COR-L47 (cell line): ENCODE measurements at places on chromosomes 1 and 21.

DNA sequence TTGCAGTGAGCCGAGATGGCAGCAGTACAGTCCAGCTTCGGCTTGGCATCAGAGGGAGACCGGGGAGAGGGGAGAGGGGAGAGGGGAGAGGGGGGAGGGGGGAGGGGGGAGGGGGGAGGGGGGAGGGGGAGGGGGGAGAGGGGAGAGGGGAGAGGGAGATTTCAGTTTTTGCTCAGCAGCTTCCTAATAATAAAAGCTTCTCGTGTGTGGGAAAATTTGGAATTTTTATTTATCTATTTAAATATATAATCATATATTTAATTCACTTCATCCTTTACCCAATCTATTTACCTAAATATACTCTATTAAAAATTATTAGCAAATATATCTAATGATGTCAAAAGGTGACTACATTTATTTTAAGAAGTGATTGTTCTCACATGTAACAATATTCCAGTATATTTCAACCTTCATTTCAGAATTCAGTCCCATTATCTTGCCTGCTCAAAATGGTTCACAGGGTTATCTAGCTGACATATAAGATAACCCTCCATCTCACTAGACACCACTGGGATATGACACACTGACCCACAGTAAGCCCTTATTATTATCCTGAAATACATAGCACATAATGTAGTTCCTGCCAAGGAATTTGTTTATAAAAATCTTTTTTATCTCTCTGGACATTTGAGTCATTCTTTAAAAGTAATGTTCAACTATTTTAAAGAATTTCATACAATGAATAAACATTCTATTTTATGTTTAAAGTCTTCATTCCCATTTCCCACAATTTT, 105.9 kb downstream of the GPATCH2 start:
- DNase-seq, result no peak

DNA sequence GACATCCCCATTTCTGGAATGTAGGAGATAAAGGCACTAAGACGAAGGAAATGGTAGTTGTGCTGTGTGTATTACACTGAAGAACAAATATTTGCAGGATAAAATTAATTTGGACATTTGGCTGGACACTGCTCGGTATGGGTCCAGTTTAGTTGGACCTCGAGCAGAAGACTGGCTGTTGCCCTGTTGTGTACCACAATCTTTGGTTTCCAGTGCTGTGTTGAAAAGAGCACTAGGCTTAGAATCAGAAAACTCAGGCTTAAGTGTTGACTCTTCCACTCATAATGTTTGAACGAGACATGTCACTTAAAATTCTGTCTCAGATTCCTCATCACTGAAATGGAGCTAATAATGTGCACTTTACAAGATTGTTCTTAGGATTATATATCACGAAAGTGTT, 1.2 kb upstream of the ARPC5 start:
- no peak for DNase-seq

GRCh38 chr1:162835157-162835899, 25.6 kb downstream of the CCDC190 start:
- DNase-seq, result no peak

GRCh38 chr1:15020943-15021745, 132.4 kb upstream of the TMEM51 start:
- DNase-seq, result no peak

- DNase-seq, result no peak
These were observed 231.6 kb downstream of the NRIP1 start for GRCh38 chr21:14833241-14833640.

DNA sequence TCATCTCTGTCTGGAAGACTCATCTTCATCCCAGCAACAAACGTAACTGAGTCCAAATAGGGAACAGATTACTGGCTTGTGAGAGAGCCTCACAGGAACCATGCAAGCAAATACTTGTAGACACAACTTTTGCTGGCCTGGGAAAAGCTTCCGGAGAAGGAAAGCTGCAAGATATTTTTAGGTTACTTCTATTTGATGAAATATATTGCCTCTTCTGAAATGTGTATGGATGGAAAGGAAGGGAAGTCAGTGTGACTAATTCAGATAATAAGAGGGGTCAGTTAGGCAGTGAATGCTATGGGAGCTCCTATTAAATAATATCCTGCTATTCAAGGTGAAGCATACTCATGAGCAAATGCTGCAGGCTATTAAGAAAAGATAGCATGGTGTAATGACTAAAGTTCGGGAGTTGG, 20.4 kb upstream of the FGGY start:
- DNase-seq, result no peak

DNA sequence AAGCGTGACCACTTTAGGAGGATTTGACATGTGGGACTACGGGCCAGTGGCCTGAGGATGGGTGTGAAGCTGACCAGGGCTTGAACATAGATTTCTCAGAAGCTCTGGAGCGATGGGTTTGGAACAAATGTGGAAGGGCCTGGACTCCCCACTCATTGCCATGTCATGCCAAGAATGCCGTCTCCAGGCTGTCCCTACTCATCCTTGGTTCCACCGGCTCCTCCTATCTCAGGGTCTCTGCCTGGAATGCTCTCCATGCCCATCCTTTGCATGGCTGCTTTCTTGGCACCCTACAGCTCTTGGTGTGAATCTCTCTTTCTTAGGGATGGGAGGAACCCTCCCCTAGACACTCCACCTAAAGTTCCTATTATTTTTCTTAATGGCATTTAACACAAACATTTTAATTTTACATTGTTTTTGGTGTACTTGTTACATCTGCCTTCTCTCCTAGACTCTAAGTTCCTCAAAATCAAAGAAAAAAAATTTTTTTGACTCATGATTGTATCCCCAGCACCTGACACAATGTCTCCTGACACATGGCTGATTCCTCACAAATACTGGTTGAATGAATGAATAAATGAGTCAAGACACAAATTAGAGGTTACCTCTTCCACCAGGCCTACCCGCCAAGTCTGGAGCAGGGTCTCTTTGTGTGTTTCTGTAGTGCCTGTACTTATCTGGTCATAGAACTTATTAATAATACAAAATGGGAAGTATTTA, 114.5 kb downstream of the OMA1 start:
- DNase-seq, result no peak

DNA sequence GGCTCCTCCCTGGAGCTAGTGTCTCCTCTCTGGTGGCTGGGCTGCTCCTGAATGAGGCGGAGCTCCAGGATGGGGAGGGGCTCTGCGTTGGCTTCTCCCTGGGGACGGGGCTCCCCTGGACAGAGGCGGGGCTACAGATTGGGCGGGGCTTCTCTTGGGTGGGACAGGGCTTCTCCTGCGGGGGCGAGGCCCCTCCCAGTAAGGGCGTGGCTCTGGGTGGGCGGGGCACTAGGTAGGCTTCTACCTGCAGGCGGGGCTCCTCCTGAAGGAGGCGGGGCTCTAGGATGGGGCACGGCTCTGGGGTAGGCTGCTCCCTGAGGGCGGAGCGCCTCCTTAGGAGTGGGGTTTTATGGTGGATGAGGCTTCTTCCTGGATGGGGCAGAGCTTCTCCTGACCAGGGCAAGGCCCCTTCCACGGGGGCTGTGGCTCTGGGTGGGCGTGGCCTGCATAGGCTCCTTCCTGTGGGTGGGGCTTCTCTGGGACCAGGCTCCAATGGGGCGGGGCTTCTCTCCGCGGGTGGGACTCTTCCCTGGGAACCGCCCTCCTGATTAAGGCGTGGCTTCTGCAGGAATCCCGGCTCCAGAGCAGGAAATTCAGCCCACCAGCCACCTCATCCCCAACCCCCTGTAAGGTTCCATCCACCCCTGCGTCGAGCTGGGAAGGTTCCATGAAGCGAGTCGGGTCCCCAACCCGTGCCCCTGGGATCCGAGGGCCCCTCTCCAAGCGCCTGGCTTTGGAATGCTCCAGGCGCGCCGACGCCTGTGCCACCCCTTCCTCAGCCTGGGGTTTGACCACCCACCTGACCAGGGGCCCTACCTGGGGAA, 22.7 kb upstream of the ARF1 start:
- DNase-seq, result no peak

DNA sequence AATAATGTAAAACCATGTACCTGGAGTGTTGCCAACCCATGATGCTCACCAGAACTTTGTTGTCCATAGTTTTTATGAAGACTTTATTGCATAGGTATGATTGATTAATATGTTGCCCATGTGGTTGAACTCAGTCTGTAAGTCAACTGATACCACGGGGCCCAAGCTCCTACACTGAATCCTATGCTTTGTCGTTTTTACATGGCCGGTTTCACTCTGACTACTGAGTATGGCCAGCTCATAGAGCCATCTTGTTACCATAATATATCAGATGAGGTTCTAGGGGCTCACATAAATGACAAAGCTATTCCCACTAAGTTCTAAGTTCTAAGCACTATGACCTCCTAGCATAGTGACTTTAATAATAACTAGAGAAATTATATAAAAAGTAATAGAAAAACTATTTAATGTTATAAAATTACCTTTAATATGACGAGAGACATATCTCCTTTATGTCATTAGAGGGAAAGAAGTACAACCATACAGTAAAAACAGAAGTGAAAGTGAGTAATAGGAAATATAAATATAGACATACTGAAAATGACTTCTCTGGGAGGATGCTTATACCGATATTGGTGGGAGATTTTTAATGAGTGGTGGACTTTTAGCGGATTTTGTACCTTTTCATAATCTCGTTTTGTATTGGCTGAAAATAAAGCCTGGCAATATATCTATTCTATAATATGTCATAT, 983.4 kb upstream of the PRMT6 start:
- no peak for DNase-seq

DNA sequence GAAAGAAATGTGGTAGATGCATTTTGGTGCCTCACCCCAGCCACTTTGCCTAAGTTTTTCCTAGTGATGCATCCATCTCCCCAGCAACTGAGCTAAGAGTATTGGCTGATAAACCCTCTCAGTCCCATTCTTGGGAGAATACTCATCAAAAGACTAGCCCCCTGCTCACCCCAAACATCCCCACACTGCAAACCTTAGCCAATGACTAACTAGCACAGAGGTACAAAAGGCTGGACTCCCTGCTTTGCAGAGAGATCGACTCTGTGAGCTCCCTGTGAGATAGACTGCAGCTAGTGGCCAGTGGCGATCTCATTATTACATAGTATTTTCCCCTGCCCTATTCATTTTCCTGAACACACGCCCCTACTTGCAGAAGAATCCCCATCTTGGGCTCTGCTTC, 155.3 kb downstream of the HHIPL2 start:
- DNase-seq, result no peak

DNA sequence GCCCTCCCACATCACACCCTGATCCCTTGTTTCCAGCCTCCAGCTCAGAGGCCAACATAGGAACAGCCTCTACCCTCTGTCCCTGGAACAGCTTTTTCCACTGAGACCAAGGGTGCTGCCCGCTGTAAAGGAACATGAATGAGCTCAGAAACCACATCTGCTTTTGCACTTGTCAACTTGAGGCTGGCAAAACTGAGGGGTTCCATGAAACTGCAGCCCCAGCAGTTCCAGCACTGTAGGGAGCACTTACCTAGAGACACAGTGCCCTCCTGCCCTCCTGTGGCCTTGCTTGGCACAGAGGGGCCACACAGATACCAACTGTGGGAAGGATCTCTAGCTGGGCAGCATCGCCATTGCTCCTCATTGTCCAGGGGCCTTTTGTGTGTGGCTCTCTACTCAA, 51.7 kb downstream of the ITPKB start:
- DNase-seq, result no peak

DNA sequence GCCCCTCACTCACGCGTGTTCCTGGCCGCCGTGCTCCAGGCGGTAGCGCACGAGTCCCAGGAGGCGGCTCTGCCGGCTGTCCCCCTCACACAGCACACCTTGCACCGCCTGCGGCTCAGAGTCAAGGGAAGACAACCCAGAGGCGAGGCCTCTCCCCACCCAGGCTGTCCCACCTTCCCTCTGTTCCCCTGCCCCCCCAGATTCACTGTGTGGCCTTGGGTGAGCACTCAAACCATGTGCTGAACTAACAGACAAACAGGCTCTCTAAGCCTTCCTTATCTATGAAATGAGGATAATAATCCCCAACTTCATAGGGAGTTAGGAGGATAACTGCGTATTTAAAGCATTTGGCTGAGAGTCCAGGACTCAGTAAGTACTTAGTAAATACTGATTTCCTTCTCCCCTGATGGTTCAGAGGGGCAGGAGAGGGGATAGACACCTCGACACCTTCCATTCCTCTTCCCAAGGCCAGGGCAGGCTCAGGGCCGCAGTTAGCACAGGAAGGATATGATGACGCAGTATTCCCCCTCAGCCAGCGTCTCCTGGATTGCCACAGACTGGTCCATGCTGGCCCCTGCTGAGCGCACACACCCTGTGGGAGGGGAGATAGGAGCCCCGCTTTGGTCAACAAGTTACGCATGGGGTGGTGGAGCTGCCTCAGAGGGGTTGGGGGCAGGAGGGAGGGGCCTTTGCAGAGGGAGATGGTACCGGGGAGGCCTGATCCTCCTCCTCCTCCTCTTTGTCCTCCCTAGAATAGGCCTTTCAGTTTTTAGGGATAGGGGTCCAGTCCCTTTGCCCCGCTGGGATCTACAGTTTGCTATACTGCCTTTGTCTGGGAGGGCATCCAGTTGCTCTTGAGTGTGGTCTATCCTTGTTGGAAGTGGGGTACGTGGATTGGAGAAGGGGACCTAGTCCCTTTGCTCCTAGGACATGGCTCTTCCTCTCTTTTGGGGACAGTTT, 830 bp downstream of the INPP5B start:
- no peak for DNase-seq

- DNase-seq, result no peak
These were observed 325.1 kb upstream of the GREM2 start for GRCh38 chr1:240936911-240937668.

DNA sequence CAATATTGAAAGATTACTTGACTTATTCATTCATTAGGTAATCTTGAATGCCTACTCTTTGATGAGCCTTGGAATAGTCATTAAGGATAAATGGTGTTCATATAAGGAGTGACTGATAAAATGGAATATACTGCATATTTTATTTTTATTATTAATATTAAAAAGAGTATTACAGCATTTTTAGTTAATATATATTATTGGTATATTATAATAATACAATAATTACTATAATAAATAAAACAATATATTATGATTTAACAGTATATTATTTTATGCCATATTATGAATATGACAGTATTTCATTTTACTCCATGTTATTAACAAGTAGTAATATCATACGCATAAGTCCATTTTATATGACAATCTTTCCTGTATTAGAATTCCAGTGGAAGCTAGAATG, 490.8 kb upstream of the NFIA start:
- DNase-seq, result no peak
